NCI-H2029 treated with DMSO at 0.1 percent for 48 hours (cell line): ENCODE measurements at places on chromosomes 16 and 17.

DNA sequence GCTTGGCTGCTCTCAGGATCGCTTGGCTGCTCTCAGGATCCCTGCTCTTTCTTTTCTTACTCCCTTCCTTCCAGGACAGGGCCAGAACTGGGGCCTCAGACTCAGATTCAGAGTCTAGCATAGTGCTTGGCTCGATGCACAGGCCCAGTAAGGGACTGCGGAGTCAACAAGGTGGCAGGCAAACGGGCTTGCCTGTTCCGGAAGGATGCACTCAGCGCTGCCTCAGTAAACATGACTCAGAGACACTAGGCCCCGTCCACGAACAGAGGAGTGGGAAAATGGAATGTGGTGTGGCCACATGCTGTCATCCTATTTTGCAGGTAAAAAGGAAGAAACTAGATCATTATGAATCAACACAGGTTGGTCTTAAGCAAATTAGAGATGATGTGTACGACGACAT is 9.8 kb downstream of the SPHK1 start:
- no peak for DNase-seq

- no peak for DNase-seq
Measured at GRCh38 chr17:68870161-68870826, 84.9 kb downstream of the ABCA8 start.

GRCh38 chr16:90042946-90043514 is 23.8 kb upstream of the DBNDD1 start:
- no peak for DNase-seq

DNA sequence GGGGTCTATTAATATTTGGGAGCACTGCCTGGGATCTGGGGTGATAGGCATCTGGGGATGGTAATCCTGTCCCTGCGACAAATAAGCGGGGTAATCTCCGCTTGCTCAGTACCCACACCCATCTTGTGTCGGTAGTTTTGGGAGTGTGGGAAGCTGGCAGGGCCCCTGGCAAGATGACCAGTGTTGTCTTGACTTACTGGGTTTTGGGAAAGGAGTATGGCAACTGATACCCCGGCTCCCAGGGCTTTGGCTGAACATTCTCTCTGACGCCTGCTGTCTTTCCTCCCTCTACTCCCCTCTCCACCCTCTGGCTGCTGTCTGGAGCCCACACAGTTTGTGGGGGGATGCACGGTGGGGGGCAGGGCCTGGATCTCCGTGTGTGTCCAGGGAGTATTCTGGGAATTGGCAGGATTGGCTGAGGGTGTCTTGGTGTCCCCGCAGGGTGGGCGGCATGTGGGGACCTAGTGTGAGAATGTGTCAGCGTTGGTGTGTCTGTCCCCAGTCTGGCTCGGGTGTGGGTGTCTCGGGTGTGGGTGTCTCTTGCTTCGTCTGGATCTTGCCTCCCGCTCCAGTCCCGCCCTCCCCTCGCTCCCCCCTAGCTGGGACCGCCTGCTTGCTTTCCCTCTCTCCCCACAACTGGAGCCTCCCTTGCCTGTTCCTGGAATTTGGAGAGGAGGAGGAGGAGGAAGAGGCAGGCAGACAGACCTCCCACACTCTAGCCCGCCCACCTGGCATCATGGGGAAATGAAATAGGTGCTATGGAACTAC is 12.0 kb downstream of the RARA start:
- DNase-seq, result no peak

DNA sequence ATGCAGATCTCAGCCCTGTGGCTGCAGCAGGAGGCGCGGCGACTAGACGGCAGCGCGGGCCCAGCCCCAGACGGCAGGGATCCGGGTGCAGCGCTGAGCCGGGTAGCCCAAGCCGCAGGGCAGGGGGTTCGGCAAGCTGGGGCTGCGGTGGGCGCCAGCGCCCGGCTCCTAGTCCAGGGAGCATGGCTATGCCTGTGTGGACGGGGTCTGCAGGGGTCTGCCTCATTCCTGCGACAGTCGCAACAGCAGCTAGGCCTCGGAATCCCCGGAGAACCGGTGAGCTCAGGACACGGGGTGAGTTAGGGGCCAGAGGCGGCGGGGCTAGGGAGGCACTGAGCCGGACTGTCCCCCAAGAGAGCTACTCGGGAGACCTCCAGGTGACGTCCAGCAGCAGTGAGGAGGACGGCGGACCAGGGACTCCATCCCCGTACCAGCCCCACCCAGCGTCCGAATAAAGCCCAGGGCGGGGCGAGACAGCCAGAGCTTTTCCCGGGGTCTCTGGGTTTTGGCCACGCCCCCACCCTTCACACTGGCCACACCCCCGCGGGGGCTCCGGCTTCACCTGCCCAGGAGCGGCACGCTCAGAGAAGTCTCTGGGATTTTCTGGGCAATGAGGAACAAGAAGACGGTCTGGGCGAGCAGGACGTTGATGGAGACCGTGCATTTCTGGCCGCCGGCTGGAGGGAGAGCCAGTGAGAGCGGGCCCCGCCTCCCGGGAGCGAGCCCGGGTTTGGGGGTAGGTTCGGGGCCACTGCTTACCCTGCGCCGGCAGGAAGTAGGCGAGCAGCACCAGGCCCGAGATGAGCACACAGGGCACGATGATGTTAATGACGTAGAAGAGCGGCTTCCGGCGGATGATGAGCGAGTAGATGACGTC is 1.1 kb downstream of the C17orf107 start:
- no peak for DNase-seq

- no peak for DNase-seq
Measured at GRCh38 chr16:4803898-4804762, 1.7 kb upstream of the ROGDI start.

DNA sequence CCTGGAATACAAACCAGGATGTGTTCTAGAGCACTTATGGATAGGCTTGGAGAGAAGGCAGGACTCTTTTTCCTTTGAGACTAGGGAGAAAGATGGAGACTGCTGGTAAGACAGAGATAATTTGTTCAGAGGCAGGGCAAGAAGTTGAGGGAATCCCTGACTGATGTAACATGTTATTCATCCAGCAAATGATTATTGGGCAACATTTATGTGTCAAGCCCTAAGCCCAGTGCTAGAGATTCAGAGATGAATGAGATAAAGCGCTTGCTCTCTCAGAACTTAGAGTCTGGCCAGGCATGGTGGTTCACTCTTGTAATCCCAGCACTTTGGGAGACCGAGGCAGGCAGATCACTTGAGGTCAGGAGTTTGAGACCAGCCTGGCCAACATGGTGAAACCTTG is 47.8 kb upstream of the NUFIP2 start:
- no peak for DNase-seq

DNA sequence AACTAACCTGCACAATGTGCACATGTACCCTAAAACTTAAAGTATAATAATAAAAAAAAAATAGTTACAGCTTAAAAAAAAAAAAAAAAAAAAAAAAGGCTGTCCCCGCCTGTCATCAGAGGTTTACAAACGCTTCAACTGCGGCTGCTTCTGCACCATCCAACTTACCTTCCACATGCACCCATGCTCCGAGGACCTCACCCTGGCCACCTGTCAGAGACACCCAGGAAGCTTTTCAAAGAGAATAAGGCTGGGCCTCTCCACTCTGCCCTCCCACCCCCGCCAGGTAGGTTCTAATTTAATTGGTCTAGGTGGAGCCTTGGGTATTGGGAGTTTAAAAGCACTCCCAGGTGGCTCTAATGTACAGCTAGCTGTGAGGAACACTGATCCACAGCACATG is 64.9 kb downstream of the COPRS start:
- no peak for DNase-seq

GRCh38 chr17:70091696-70092095 is 16.7 kb downstream of the KCNJ16 start:
- DNase-seq, result no peak

DNA sequence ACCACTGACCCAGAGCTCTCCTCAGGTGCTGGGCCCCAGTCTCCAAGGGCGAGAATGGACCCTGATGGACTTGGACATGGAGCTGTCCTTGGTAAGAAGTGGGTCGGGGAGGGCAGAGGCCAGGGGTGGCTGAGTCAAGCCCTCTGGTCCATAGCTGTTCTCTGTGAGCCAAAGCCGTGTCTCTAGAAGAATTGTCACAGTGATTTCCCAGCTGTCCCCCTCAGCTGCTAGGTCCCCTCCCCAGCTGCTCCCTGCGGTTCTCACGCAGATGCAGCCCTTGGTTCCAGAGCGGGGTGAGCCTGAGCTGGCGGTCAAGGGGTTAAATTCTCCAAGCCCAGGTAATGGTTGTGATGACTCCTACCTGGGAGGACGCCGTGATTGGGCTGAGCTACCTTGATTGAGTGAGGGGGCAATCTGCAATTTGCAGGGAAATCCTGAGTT is 1.3 kb upstream of the NOL3 start:
- no peak for DNase-seq

DNA sequence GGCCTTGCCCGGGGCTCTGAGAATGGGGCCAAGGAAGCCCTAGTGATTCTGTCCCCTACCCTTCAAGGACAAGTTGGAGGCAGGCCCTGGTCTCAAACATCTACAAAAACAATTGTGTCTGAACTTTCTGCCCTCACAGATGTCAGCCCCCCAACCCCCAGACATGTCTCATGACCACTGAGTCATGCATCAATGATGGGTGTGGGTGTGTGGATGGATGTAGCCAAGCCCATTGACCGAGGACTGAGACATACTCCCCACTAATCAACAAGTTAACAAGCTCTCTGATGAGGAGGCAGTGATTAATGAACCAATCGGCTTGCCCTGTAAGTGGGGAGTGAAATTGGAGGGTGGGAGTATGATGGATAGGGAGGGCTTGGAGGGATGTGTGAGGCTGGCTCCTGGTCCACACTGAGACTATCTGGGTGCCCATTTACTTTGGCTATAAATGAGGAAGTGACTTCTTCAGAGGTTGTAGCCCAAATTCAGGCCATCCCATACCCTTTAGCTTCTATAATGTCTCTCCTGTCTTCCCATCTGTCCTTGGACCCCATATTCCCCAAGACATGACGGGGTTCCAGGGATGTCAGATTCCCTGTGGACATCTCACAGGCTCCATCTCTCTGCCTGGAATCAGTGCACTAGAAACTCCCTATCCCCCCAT is 97.1 kb upstream of the TMEM97 start:
- DNase-seq, result no peak

DNA sequence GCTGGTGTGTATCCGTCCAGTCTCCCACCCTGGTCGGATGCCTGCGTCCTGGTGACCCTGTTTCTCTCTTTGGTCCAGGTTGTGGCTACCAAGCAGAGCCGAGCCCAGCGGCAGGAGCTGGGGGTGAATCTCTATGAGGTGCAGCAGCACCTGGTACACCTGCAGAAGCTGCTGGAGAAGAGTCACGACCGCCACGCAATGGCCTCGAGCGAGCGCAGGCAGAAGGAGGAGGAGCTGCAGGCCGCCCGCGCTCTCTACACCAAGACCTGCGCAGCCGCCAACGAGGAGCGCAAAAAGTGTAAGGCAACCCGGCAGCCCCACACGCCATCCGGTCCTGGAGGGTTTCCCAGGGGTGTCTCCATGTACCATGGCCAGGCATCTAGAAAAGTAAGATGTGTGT is 13.5 kb downstream of the CCDC40 start:
- DNase-seq, result no peak

- no peak for DNase-seq
Measured at GRCh38 chr17:44108440-44109311, 14.8 kb downstream of the HDAC5 start.

GRCh38 chr17:28879886-28880571 is 17.5 kb downstream of the FLOT2 start:
- no peak for DNase-seq

DNA sequence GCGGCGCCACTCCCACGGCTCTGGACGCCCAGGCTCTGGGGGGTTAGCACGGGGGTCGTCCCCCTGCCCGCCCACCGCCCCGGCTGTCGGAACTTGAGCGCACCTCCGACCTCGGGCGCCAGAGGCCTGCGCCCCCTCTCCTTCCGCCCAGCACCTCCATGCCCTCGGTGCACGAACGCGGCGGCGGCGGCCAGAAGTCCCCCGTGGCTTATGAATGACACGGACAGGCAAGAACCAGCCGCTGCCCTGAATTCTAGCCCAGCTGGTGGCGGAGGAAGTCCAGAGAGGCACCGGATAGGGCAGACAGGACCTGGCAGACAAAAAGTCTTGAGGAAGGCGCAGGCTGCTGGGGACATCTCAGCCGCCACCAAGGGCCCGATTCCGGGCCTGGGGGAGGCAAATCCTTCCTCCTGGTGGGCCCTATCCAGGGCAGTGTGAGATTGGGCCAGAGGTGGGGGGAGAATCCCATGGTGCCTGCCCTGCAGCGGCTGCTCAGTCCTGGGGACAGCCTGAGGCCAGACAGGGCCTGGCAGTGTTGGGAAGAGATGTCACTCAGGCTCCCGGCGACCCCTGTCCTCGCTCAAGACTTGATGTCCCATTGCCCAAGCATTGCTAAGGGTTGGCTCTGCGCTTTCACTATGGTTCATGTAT is 897 bp upstream of the CYGB start:
- no peak for DNase-seq

GRCh38 chr16:53159781-53160436 is 105.1 kb downstream of the CHD9 start:
- no peak for DNase-seq

- DNase-seq, result no peak
Measured at GRCh38 chr17:14827396-14827919, 437.7 kb downstream of the PMP22 start.

- no peak for DNase-seq
Measured at GRCh38 chr17:15470536-15470935, 3.1 kb upstream of the CDRT4 start.

DNA sequence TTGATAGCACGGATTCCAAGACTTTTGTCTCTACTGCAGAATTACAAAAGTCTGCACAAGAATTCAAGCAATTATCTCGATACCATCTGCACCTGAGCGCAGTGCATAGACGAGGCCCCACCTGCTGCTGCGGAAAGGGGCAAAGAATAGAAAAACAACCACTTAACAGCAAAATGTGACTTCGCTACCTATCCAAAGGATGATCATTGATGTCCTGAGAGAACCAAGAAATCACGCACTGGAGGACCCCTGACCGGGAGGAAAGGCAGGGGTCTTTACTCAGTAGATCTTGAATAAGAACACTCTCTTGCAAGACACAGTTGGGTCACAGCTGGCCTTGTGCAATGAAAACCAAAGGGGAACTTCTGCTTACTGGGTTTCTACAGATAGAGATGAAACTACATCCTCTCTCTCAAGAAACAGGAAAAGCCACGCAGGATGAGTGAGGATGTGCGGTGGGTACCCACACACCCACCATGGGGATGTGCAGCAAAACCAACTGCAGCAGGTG is 147.4 kb upstream of the RPH3AL start:
- no peak for DNase-seq

GRCh38 chr16:28569021-28569420 is 15.3 kb downstream of the SGF29 start:
- DNase-seq, result no peak

GRCh38 chr16:27772093-27772825 is 222.3 kb downstream of the KATNIP start:
- no peak for DNase-seq

- no peak for DNase-seq
Measured at GRCh38 chr17:19369846-19370492, 7.4 kb upstream of the B9D1 start.

- no peak for DNase-seq
Measured at GRCh38 chr17:41806685-41807445, 4.9 kb downstream of the P3H4 start.

GRCh38 chr17:7484919-7485377 is 782 bp downstream of the POLR2A start:
- DNase-seq, result no peak

- no peak for DNase-seq
Measured at GRCh38 chr17:36529121-36529520, 5.5 kb downstream of the MYO19 start.
